Esophagus muscularis mucosa (tissue), 4 donors: ENCODE measurements at places on chromosomes 2 and 18. TPM values are rescaled to one million over a fixed set of nuclear protein-coding genes. Genes with fewer than 3 reads are reported as not detected.

The HOXD3 gene
- 0.86 TPM for total RNA-seq

The RAPH1 gene
- total RNA-seq = 15.4 TPM

The RGPD3 gene
- 0.42 TPM for total RNA-seq

DNA sequence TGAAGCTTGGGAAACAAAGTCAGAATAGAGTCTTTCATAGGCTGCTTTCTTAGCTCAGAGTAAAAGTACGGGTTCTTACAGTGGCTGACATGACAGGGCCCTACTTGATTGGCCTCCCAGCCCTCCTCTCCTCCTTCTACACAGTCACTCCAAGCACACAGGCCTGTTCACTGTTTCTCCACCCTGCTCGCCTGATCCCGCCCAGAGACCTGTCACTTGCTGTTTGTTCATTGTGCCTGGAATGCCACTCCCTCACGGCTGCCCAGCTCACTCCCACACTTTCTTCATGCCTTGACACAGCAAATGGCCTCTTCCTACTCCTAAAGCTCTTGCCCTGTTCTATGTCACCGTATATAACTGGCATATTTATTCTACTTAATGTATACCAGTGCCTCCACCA, 104.8 kb downstream of the MAP4K4 start:
- no peaks in the 10 kb centered on the region for H3K36me3 ChIP-seq
- H3K27me3 ChIP-seq = no peaks in the 10 kb centered on the region
- H3K4me1 ChIP-seq = peaks cover 52% of the 10 kb centered on the region
- DNase-seq = no peak
- no peak overlapping the region for H3K4me3 ChIP-seq
- no peak overlapping the region for H3K27ac ChIP-seq

DNA sequence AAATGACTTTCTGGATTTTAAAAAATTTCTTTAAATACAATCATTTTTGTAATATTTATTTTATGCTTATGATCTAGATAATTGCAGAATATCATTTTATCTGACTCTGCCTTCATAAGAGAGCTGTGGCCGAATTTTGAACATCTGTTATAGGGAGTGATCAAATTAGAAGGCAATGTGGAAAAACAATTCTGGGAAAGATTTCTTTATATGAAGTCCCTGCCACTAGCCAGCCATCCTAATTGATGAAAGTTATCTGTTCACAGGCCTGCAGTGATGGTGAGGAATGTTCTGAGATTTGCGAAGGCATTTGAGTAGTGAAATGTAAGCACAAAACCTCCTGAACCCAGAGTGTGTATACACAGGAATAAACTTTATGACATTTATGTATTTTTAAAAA, 79.5 kb downstream of the ITGA4 start:
- no peak overlapping the region for H3K4me3 ChIP-seq
- no peaks in the 10 kb centered on the region for H3K36me3 ChIP-seq
- no peaks in the 10 kb centered on the region for H3K27me3 ChIP-seq
- DNase-seq = no peak
- H3K4me1 ChIP-seq = no peaks in the 10 kb centered on the region
- no peak overlapping the region for H3K27ac ChIP-seq

GRCh38 chr2:9573840-9574239, 18.2 kb upstream of the ADAM17 start:
- H3K4me3 ChIP-seq = no peak overlapping the region
- H3K4me1 ChIP-seq = peaks cover 3% of the 10 kb centered on the region
- H3K27ac ChIP-seq = no peak overlapping the region

DNA sequence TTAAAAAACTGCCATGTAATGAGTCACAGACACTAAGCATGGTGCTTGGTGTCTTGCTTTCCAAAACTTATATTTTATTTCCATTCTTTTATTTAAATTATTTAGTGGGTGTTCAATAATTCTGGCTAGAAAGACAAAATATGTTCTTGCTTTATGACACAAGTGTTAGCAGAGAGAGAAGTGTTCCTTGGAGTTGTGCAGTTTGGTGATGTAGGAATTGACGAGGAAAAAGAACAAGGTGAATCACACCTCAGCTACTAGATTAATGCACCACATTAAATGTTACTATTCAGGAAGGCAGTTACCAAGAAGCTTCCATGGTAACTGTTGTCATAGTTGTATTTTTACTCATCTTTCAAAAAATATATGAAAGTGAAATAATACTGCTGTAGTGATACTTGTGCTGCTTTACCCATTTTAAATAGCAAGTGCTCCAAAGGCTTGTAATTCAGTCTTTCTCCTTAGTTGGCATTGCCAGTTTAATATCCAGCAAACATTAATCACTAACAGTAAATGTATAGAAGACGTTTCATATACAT, 28.3 kb downstream of the ADAM23 start:
- no peak overlapping the region for H3K27ac ChIP-seq
- H3K4me3 ChIP-seq = no peak overlapping the region
- no peak for DNase-seq
- no peaks in the 10 kb centered on the region for H3K4me1 ChIP-seq
- H3K27me3 ChIP-seq = no peaks in the 10 kb centered on the region
- no peaks in the 10 kb centered on the region for H3K36me3 ChIP-seq

GRCh38 chr2:195993623-195994022, 75.0 kb downstream of the DNAH7 start:
- H3K4me3 ChIP-seq = no peak overlapping the region
- H3K36me3 ChIP-seq = no peaks in the 10 kb centered on the region
- H3K27ac ChIP-seq = no peak overlapping the region
- no peaks in the 10 kb centered on the region for H3K27me3 ChIP-seq
- DNase-seq = no peak

- no peak overlapping the region for H3K4me3 ChIP-seq
- H3K4me1 ChIP-seq = no peaks in the 10 kb centered on the region
- H3K27me3 ChIP-seq = no peaks in the 10 kb centered on the region
- H3K27ac ChIP-seq = no peak overlapping the region
Measured at GRCh38 chr2:112706170-112706664, 14.6 kb upstream of the NT5DC4 start.

DNA sequence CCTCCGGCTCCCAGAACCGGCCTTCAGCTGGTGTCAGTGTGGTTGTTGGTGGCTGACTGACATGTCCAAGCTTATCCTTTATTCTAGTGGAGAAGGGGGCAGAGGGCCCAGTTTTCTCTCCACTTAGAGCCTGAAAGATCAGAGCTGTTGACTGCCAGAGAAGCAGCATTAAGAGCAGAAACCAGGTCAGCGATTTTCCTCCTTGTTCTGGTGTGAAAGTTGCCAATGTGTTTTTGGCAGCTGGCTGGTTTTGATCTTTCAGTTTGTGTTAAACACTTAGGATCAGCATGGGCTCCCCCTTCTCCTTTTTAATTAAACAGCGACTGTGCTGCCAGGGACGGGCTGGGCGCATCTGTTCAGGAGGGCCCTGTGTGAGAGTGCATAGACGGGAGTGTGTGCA, 100.9 kb downstream of the ASAP2 start:
- no peaks in the 10 kb centered on the region for H3K36me3 ChIP-seq
- H3K27me3 ChIP-seq = no peaks in the 10 kb centered on the region
- H3K4me1 ChIP-seq = peaks cover 64% of the 10 kb centered on the region
- no peak overlapping the region for H3K4me3 ChIP-seq
- peak overlapping the region; percentile 50 for H3K27ac ChIP-seq
